ENCODE measurements at places on chromosomes 2 and 18.

- no peak for DNase-seq
Measured at GRCh38 chr2:44753552-44754285, 187.8 kb upstream of the SIX3 start.

DNA sequence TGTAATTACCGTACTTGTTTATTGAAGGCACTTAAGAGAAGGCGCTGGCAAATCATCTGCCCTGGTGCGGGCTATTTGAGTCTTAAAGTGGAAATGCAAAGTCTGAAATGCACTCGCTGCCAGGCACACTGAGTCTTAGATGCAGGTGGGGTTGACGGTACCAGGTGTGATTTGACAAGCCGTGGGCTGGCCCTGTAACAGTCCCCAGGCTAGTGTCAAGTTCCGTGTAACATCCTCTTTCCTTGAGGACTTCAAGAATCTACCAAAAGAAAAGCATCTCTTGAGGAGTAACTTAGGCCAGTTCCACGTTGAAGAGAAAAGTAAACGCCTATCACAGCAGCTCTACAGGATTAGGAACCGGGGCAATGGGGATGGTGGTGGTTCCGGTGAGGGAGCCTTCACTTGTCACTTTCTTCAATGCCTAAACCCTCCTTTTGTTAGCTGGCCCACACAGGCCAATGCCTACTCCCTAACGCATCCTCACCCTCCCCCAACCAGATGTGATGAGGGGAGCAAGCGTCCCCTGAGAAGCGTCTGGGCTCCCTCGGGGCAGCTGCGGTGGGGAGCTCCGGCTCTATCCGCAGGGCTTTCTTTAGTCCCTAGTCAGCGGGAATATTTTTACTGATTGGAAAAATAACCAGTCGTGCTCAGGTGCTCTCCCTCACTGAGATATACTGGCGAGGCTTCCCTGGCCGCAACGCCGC, 1.5 kb upstream of the UGP2 start:
- DNase-seq, result no peak

DNA sequence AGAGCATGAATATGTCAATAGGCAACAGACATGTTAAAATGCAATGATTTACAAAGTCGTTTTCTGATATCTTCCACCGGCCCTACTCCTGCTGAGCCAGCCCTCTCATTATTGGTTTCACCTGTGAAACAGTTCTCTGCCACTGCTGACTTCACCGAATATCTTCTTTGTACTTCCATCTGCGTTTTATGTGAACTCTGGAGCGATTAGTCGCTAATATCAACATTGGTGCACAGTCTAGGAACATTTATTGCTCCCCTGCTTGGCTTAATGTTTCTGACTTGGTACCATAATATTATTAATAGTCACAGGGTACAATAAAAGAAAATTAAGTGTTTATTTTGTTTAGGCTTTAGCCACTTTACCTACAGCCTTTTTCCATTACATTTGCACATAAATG, 105.5 kb downstream of the NCKAP5 start:
- no peak for DNase-seq

- DNase-seq, result no peak
Measured at GRCh38 chr2:47641366-47641765, 141.6 kb upstream of the MSH6 start.

DNA sequence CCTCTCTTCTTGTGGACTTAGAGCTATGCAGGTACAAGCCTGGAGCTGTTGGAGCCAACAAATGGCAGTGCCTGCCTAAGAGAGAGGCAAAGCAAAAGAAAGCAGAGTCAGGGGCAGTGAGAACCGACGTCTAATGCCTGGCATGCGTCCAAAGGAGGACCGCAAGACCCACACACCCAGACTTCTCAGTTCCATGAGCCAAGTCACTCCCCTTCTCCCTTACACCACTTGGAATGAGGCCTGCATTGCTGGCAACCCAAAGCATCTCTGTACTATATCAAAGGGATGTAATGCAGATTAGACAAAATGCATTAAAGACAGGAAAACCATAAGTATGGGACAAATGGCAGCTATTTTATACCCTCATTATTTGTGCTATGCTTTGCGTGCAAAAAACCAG, 49.9 kb upstream of the RNU4ATAC start:
- no peak for DNase-seq

GRCh38 chr18:34691614-34692013, 18.5 kb upstream of the DTNA start:
- DNase-seq, result no peak

GRCh38 chr18:56890632-56891031, 239.5 kb downstream of the WDR7 start:
- no peak for DNase-seq

GRCh38 chr2:210259687-210260086, 34.4 kb upstream of the ACADL start:
- no peak for DNase-seq

DNA sequence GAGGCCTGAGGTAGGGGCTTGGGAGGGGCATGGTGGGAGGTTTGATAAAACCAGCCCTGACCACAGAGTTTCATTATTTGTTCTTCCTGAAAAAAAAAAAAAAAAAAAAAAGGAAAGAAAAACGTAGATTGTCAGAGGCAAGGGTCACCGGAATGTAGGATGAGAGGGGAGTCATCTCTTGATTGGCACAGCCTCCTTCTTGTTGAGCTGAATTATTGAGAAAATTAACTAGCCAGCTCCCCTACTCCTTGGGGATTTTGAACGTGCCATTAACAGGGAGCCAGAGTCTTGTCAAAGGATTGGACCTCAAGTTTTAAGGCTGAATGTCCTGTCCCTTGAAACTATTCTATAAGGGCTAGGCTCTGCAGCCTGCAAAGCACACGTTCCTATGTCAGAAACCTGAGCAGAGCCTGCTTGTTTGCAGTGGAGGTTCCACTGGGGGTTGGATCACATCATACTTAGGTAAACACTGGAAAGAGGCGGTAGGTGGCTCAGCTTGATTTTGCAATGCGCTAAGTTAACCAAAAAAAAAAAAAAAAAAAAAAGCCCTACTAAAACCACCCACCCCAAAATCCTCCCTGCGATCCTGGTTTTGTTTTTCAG, 2.3 kb downstream of the INHBB start:
- no peak for DNase-seq

GRCh38 chr2:120672526-120673204, 63.0 kb upstream of the GLI2 start:
- DNase-seq, result no peak

- DNase-seq, result no peak
Measured at GRCh38 chr2:173355866-173356508, 1.3 kb downstream of the CDCA7 start.

DNA sequence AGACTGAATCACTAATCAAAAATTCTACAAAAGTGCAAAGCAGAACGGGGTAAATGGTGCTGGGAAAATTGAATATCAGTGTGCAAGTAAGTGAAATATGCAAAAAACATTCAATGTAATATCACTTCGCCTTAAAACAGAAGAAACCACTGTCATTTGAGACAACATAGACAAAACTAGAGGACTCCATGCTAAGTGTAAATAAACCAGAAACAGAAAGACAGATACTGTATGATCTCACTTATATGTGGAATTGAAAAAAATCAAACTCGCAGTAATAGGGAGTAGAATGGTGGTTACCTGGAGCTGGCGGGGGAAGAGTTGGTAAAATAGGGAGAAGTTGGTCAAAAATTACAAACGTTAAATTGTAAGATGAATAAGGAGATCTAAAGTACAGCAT, 1420.0 kb upstream of the CDH2 start:
- no peak for DNase-seq

GRCh38 chr2:37306024-37306423, 18.6 kb downstream of the PRKD3 start:
- DNase-seq, result no peak

DNA sequence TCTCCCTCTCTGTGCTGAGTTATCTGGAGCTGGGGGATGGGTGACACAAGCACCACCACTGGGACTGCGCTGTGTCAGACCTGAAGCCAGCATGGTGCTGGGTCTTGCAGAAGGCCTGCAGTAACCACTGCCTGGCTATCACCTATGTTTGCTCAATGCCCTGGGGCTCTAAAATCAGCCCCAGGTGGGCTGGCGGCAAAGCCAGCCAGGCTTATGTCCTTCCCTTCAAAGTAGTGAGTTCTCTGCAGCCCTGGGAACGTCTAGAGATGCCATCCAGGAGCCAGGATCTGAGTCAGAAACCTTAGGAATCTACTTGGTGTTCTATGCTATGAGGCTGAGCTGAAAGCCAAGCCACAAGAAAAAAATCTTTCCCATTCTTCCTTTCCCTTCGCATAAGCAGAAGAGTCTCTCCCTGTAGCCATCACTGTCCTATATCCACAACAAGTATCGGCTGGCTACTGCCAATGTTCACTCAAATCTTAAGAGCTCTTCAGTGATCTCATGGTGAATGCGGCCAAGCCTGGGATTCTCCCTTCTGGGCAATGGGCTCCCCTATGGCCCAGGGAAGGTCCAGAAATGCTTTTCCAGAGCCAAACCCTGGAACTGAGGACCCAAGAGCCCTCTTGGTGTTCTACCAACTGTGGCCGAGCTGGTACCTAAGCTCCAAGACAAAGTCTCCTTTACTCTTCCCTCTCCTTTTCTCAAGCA, 248.7 kb downstream of the ZNF385B start:
- DNase-seq, result no peak

- no peak for DNase-seq
Measured at GRCh38 chr2:192555740-192556139, 361.0 kb upstream of the TMEFF2 start.

DNA sequence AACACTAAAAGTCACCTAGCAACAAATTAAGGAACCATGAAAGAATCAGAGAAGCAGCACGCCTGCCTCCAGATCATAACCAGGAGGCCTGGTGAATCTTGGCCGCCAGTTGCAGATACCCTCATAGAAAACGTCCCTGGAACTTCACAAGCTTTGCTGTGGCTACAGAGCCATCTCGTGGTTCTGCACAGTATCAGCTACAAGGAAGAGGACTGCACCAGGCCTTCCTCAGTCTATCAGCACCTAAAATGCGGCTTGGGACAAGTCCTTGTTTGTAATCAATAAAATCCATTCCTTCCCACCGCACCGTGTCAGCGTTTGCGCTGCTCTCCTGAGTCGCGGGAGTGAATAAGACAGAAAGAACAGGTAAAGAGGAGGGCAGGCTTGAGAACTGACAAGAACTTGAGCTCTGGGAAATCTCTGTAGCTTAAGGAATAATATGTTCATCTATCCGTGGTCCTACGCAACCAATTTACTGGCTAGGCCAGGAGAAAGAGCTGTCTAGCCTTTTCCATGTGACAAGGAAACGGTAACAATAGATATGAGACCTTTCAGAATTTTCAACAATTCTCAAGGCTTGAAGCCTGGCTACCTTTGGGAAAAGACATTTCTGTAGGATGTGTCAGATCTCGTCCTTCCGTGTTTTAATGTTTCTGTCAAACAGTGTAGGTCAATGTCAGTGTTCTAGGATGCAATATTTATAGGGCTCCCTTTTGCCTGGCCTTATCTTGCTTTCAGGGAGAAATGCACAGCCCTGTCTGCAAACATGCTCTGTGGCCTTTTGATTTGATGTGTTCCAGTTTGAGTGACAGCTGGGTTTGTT, 128.5 kb upstream of the RAB12 start:
- DNase-seq, result peak; percentile 42

- no peak for DNase-seq
Measured at GRCh38 chr2:31031132-31031706, 107.0 kb downstream of the GALNT14 start.

GRCh38 chr2:187171318-187171717, 276.7 kb downstream of the CALCRL start:
- DNase-seq, result no peak

GRCh38 chr18:55152801-55153200, 193.5 kb upstream of the CCDC68 start:
- no peak for DNase-seq

- no peak for DNase-seq
Measured at GRCh38 chr2:129922571-129923264, 56.7 kb upstream of the RAB6C start.

GRCh38 chr2:19797871-19798270, 103.9 kb downstream of the TTC32 start:
- DNase-seq, result no peak

DNA sequence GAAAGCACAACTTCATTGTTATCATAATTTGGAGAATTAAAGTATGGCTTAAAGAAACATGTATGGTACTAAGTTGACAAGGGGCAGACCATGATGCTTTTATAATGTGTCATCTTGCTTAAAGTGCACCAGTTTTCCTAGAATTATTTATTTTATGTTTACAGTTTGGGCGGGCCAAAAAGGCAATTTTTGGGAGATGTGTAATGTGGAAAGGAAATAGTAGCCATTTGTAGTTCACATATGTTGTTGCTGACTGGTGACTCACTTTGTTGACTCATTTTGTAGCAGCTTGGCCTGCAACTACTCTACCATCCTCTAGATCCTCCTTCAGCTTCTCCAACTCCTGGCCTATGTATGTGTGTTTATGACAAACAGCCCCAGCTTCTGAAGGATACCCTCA, 7.7 kb downstream of the ZSCAN30 start:
- no peak for DNase-seq

DNA sequence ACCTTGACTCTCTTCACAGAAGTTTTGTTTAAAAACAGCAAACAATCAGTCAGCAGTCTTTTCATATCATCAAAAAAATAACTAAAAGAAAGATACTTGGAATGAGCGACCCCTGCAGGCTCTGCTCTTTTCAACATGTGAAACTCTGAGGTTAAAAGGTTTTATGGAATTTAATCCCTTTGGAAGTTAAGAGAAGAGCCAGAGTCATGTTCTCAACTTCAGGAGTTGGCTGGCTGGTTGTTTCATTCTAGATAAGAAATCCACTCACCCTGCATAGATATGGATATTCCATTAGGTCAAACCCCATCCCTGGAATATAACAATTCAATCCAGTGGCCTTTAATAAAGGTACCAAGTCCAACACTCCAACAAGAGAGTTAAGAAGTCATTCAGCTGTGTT, 115.6 kb upstream of the RMDN2 start:
- no peak for DNase-seq

DNA sequence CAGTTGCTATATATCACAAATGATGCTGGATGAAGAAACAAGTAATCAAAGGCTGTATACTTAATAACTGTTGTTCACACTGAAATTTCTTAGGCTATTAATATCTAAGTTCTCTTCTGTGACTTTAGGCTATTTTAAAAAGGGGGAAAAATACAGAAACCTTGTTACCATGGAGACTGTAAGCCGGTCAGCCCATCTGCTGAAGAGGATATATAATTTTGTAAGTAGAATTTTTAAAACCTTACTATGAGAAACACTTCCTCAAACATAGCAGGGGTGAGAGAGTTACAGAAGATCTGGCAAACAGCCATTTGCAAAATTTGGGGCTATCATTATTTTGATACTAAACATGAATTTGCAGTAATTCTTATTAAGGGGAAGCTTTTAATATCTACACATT, 27.8 kb downstream of the CACNB4 start:
- DNase-seq, result no peak

GRCh38 chr2:155547571-155547970, 785.0 kb downstream of the NR4A2 start:
- DNase-seq, result no peak

GRCh38 chr2:182522405-182522896, 95.6 kb upstream of the PDE1A start:
- no peak for DNase-seq

- DNase-seq, result no peak
Measured at GRCh38 chr2:237118025-237118424, 32.3 kb downstream of the COPS8 start.

DNA sequence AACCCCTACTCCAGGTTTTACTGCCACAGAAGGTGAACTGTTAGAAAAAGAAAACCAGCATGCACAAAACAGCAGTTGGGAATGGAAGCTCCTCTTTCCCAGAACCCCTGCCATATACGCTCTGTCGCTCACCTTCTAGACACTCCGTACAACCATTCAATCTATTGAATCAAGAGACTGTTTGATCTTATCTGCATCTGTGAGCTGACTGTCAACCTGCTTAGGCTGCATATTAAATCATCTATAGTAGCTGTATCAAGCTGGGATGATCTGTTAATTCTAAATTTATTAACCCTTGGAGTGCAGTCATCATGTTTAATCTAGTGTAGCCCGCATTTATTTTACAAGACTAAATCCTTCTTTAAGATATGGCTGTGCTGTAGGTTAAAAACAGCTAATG, 13.6 kb upstream of the BCL11A start:
- DNase-seq, result no peak

Data from thymus (tissue), 14 donors.